ENCODE measurements at places on chromosomes 2 and 18.
A peak's percentile ranks its signal among the peaks of the same experiment; 100 is the strongest.

DNA sequence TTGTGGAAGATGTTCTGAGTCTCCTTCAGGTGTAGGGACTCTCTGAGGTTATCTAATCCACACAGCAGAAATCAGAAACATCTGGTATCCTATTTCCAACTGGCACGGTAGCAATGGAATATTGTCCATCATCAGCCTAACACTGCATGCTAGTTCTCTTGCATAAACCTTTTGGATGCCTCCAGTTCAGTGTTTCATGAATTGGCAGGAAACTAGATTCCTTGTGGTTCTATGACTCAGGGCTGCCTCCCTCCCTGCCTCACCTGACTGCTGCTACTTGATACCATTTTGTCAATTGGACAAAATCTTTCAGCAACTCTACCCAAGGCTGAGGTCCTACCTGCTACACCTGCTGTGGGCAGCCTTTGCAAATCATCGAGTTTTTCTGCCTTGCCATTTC is 130.9 kb downstream of the TPGS2 start:
- DNase-seq, result no peak

- no peak for DNase-seq
Measured at GRCh38 chr2:20448246-20448976, 1.5 kb downstream of the RHOB start.

DNA sequence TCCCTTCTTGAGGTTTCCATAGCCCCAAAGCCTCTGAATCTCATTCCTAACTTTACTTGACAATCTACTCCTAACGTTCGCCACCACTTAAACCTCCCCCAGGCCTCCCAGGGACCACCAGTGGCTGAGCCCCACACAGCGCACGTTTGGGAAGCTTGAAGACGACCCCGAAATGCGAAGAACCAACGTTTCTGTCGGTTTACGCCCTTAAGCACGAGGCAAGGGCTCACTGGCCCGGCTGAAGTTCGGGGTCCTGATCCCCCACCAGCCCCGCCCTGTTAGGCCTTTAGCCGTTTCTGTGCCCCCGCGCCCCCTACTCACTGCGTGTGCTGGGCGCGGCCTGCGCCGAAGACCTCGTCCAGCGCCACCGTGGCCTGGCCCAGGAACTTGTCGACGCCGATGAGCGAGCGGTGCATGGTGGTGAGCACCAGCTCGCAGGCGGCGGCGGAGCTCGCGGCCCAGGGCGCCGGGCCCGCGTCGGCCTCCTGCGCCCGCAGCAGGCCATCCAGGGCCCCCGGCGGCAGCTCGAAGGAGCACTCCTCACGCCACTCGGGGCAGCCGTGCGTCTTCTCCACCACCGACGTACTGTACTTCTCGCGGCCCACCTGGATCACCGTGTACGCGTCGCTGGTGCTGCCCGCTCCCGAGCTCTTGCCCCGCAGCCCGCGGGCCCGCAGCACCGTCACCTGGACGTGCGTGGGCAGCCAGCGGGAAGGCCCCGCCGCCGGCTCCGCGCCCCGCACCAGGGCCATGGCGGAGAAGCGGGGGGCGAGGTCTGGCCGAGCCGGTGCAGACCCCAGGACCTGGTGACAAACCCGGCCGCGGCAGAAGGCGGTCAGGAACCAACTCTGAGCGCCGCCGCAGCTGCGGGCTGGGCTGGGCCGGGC is 479 bp downstream of the RAB11FIP5 start:
- peak; percentile 12 for DNase-seq

DNA sequence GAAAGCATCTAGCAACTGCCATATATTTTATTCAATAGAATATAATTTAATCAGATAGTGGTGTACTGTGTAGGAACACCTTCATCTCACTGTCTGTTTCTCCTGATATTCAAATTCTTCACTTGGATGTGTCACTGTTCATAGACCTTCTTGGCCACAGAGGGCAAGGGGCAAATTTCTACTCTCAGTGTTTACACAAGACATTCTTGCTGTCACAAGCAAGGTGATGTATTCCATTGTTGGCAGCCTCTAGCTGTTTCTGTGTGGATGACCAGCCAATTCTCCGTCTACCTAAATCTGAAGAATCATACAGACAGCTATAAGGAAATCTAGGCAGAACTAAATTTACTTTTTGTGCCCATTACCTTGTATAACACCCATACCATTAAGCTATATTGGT is 948.3 kb downstream of the CNTNAP5 start:
- DNase-seq, result no peak

DNA sequence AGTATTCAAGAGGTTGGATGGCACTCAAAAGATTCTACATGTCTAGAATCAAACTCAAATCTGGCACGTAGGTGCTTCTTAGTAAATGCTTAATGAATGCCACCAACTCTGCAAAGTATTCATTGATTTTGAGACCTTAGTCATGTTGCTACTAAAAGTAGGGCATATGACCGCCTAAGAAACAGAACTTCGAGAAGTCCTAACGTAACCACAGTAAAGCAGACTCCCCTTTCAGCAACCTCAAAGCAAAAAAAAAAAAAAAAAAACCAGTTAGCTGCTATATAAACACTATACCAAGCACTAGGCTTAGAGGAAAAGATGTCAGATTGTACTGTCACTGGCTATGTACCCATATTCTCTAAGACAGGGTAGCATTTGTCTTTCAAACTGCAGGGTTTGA is 33.9 kb downstream of the PTCD3 start:
- no peak for DNase-seq

GRCh38 chr2:142188562-142188961 is 57.7 kb upstream of the LRP1B start:
- DNase-seq, result no peak

- DNase-seq, result no peak
Measured at GRCh38 chr2:234981197-234982095, 29.6 kb downstream of the SH3BP4 start.

DNA sequence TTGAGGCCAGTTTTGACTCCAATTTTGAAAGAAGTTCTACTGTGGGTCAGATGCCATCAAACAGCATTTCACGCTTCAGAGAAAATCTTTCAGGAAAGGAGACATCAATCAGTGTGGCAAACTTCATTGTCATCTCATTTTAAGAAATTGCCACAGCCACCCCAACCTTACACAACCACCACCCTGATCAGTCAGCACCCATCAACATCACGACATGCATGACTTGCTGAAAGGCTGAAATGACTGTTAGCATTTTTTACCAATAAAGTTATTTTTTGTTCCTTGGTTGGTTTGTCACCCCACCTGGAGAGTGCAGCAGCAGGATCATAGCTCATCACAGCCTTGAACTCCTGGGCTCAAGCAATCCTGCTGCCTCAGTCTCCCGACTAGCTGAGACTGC is 10.4 kb downstream of the DNAJC10 start:
- DNase-seq, result no peak

GRCh38 chr2:158724803-158725381 is 70.2 kb upstream of the DAPL1 start:
- DNase-seq, result no peak

GRCh38 chr2:15735484-15736326 is 144.0 kb downstream of the DDX1 start:
- no peak for DNase-seq

- no peak for DNase-seq
Measured at GRCh38 chr2:26938399-26939118, 31.9 kb upstream of the MAPRE3 start.

DNA sequence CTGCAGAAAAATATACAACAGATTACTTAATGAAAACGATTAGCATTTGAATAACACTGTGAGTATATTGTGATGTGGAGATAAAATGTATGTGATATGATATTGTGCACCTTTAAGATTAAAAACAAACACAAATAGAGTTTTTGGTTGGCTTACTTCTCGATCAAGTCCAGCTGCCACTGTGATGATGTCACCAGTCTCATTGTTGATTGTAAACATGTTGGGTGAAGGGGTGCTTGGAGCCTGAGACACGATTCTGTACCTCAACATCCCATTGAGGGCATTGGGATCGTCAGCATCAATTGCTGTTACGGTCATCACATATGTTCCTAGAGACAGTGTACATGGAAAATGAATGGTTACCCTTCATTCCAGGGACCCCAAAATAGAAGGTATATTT is 174.1 kb downstream of the CDH2 start:
- no peak for DNase-seq

DNA sequence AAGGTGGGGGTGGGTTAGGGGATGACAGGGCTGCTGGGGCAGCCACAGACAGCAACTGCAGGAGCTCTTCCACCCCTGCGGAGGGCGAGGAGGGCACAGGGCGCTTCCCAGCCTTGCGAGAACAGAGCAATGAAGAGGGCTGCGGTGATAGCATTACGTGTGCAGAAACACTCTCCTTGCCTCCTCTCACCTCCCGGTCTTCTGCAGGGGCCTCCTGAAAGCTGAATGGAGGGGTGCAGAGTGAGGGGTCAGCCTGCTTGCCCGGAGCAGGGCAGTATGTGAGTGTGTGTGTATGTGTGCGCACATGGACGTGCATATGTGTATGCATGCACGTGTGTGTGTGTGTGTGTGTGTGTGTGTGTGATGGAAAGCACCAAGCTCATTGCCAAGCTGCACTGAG is 29.5 kb upstream of the IL1R2 start:
- DNase-seq, result no peak

- DNase-seq, result peak; percentile 44
Measured at GRCh38 chr18:32040936-32041335, 22.3 kb downstream of the RNF125 start.

DNA sequence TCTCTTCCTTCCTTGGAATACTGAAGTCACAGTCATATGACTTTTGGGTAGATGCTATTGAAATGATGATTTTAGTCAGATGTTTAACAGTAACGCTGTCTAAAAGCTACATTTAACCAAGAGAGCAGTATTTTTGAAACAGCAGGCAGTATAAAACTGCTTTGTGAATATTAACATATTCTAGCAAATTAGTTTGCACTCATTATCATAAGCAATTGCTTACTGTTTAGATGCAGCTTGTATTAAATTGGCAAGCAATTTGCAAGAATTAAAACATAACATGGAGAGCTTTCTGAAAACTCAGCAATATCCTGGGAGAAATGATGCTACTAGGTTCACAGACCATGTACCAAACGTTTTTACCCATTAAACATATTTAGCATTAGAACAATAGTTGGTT is 776.0 kb downstream of the NRXN1 start:
- no peak for DNase-seq

DNA sequence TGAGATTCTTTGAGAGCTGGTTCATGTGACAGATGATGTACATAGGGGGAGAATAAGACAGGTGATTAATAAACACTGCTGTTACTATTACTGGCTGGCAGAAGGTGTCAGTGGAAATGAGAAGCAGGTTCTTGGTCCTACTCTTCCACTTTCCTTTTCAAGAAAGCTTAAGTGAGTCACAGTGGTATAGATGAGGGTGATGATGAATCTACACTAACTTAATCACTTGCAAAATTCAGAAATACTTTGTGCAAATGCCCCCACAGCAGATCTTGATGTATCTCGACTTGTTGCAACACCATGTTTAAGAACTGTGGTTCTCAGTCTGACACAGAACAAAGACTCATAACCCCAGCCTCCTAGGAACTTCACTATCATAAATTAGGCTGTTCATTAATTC is 35.9 kb upstream of the MGAT5 start:
- no peak for DNase-seq

All from T-cell (primary cell).